Activated CD4-positive, alpha-beta T cell treated with anti-CD3 and anti-CD28 coated beads for 1 hour (primary cell): ENCODE measurements at places on chromosomes 7 and 10.

- no peak for DNase-seq
Observed at GRCh38 chr7:71480791-71481190, 348.8 kb downstream of the GALNT17 start.

GRCh38 chr10:117318909-117319308, 56.3 kb downstream of the PDZD8 start:
- DNase-seq, result no peak

DNA sequence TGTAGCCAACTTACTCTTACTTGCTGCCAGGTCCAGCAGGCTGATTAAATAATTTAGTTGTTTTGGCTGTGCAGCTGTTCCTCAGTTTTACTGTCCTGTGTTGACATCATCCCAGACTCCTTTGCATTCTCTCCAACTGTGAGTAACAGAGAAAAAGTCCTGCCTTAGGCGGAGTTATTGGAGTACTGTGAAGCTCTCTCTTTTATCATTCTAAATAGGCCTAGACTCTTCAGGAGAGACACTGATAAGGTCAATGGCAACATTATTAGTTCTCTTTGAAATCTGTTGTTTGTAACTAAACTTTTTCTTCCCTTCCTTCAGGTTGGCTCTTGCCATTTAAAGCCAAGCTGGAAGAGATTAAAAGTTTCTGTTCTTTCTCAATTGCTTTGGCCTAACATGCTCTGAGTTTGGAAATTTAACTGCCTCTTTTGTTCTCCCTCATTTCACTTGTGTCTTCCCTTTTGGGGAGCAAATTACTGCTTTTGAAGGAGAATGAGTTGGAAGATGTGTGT, 215.7 kb upstream of the CSTF2T start:
- DNase-seq, result no peak

GRCh38 chr10:49264177-49264677, 34.7 kb upstream of the C10orf71 start:
- no peak for DNase-seq

GRCh38 chr7:35704261-35704660, 9.3 kb upstream of the HERPUD2 start:
- DNase-seq, result no peak

DNA sequence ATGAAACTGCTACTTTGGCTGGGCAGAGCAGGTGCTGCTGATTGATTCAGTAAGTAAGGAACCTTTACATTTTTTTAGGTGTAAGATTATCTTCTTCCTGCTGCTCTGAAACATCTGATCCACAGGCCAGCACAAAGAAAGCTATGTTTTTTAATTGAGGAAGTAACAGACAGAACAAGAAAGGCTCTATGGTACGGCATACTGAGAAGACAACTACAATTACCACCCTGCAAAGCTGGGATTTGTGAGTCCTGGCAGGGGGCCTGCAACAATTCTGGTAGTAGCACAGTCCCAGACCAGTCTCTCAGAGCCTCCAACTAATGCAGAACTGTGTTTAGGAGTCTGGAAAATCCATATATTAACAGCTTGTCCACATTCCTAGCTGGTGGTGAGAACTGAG, 103.0 kb upstream of the LRRTM3 start:
- DNase-seq, result no peak
